K562 (cell line): ENCODE measurements at places on chromosomes 2 and 18.

DNA sequence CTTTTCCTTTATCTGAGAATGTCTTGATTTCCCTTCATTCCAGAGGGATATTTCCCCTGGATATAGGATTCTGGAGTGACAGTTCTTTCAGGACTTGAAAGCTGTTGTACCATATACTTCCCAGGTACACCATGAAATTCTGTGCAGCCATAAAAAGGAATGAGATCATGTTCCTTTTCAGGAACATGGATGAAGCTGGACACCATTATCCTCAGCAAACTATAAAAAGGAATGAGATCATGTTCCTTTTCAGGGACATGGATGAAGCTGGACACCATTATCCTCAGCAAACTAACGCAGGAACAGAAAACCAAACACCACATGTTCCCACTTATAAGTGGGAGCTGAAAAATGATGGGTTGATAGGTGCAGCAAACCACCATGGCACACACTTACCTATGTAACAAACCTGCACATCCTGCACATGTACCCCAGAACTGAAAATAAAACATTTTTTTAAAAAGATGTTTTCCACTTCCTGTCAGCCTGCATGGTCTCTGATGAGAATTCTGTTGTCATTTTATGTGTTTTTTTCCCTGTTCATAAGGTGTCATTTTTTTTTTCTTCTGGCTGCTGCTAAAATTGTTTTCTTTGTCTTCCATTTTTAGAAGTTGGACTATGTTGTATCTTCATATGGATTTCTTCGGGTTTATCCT lies 133.3 kb downstream of the DNAH6 start:
- DNase-seq, result no peak

GRCh38 chr2:218275371-218276072 lies 5.2 kb downstream of the PNKD start:
- no peak for DNase-seq

GRCh38 chr2:21043744-21044532 lies at the start of gene APOB:
Gene APOB (minus strand): TSS chr2:21044073. CDS start chr2:21043945, 128 bp downstream.
- DNase-seq, result no peak

DNA sequence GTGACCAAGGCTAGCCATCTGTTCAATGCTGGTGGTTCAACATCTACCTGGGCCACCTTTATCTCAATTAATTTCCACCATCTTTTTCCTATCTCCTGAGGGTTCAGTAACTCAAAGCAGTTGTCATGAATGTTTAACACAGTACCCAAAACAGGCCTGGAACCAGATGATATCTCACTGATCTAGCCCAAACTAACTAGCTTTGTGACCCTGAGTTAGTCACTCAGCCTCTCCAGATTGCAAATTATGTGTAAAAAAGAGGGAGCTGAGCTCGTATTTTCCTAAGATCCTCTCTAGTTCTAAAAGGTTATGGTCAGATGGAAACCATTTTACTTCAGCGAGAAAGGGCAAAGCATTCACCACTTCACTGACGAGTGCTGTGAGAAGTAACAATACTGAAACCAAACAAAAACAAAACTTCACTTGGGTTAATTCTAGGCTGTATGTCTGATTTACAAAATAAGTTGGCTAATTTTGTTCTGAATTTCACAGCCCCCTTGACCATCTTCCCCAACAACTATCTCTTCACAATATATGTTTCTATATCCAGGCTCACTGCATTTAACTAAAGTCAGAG lies 14.8 kb downstream of the SPRED2 start:
- DNase-seq, result no peak

DNA sequence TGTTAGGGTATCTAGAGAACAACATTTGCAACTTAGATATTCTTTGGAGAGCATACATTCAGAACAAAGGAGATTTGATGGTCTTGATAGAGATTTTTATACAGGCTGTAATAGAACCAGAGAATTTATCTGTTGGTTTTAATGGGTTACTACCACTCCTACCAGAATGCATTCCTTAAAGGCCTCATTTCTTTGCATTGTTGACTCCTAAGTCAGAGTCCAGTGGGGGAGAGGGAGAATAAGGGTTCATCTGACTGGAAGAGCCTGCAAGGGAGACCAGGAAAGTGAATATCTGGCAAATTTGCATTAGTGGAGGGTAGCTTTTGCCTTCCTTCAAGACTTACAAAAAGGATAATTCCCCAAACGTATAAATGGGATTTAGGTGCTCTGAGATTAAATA lies 29.7 kb downstream of the AGPS start:
- no peak for DNase-seq

DNA sequence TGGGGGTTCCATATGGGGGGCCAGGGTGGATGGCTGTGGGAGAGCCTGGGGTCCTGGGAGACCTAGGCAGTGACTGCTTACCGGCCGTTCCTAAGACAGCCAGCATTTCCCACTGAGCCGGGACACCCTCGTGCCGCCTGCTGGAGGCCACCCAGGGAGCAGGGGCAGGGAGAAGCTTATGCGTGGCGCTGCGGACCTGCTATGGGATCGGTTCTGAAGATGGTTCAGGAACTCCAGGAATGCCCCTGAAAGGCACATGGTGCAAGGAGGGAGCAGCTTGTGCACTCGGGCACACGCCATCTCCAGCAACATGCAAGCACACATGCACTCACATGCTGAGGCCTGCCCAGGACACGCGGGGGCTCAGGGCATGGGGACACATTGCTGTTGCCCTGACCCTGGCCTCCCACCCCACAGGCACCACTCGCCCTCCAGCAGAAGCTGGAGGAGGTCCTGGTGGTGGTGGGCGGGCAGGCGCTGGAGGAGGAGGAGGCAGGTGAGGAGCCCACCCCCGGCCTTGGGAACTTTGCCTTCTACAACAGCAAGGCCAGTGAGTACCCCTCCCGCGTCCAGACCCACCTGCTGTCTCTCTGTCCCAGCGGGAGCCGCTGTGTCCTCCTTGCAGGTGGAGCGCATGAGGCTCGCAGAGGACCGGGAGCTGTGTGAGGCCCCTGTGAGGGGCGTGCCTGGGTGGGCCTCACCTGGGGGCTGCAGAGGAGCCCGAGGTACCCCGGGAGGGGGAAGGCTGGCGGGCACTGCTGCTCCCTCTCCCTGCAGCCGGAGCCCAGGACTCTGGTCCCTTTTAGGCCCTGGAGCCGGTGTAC lies 4.1 kb downstream of the KLHL30 start:
- DNase-seq, result no peak

- no peak for DNase-seq
Observed at GRCh38 chr18:60965856-60966255, 367.4 kb upstream of the CDH20 start.

DNA sequence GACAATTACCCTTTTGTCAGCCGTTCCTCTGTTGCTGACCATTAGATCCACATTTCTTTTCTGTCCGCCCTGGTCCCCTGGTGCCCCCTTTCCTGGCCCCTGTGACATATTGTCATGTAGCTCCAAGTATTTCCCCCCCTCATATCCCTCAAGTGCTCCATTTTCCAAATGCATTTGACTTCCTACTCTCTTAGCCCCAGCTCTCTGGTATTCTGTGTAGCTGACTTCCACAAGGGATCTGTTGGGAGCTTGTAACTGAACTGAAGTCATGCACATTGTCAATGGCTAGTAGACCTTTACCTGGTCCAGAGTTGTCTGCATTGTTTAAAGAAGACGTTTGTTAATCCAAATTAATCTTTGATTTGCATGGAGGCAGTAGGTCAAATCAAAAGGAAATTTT lies 34.8 kb downstream of the LIPG start:
- no peak for DNase-seq

DNA sequence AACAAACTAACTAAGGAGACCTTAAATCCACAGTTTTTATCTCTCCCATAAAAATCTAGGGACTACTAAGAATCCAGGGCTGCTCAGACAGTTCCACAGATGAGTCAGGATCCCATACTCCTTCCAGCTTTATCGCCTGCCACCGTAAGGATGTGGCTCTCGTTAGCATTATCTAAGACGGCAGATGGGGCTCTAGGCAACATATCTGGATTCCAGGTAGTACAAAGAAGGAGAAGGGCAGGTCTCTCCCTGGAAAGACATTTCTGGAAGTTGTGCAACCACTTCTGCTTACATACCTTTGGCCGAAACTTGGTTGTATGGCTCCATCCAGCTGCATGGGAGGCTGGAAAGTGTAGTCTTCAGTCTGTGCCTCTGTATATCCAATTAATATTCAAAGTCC lies 149.4 kb downstream of the SP3 start:
- DNase-seq, result peak; percentile 23

GRCh38 chr2:121830809-121831208 lies 75.4 kb downstream of the TSN start:
- no peak for DNase-seq

- DNase-seq, result no peak
Observed at GRCh38 chr2:194867328-194867727, 789.7 kb upstream of the SLC39A10 start.

DNA sequence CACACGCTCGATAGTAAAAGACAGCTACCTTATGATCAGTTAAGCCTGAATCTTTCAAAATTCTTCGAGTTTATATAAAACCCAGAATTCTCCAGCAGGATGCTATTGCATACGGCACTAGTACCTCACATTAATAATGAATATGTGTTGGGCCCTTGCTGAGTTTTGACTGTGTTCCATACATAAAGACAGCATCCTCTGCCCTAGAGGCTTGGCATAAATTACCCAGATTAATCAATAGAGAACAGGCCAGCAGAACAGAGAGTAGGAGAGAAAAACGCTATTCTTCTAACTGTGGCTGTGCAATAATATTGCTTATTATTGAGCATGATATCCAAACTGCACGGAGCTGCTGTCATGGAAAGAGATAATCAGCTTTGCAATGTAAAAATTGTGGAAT lies 194.3 kb downstream of the SOX11 start:
- DNase-seq, result no peak

DNA sequence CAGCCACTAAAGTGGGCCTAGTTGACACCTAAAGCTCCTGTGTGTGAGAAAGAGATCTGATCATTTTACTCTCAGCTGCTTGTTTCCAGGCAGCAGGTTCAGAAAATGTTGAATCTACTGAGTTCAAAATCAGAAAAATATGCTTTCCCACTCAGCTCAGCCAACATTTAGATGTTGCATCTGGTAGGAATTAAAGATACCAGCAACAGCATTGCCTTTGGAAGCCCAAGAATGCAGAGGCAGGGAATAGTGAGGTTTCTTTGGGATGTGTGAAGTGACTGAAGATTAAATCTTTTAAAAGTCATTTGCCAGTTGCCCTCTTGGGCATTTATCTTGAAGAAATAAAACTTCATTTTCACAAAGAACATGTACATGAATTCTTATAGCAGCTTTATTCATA lies 33.9 kb upstream of the DOCK10 start:
- no peak for DNase-seq

DNA sequence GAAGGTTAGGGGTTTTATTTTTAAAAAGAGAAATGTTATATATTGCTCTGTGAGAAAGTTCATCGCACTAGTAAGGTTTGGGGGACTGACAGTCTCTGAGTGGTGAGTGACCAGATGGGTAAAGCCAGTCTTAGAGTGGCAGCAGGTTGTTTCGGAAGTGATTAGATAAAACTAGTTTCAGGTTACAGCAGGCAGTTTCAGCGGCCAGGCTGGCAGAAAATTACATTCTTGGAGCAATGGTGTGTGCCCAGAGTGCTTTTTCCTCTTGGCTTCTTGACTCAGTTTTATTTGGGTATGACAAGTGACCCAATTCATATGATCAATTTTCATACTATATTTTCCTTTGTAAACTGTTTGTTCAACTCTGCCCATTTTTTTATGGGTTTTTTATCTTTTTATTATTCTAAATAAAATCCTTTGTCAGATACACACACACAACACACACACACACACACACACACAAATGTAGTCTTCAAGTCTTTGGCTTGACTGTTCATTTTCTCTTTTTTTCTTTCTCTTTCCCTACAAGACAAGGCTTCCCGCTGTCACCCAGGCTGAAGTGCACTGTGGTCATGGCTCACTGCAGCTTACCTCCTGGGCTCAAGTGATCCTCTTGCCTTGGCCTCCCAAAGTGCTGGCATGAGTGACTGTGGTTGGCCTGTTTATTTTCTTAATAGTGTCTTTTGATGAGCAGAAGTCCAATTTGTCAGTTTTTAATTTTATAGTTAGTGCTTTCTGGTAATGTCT lies 30.9 kb downstream of the RALBP1 start:
- no peak for DNase-seq

DNA sequence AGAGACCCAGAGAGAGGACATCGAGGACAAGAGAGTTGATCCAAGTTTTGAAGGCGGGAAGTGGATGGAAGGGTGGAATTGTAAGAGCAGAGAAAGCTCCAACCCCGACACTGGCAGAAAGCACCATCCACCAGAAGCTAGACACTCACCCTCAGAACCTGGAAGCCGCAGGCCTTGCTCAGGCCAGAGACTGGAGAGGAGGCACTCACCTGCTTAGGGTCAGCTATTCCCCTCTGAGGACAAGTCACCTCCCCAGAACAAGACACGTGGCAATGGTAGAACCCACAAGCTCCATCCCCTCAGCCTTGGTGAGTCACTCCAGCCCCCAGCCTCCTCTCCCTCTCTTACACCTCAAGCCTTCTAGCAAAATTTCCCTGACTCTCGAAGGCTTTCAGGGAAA lies 64.9 kb downstream of the STEAP3 start:
- no peak for DNase-seq

DNA sequence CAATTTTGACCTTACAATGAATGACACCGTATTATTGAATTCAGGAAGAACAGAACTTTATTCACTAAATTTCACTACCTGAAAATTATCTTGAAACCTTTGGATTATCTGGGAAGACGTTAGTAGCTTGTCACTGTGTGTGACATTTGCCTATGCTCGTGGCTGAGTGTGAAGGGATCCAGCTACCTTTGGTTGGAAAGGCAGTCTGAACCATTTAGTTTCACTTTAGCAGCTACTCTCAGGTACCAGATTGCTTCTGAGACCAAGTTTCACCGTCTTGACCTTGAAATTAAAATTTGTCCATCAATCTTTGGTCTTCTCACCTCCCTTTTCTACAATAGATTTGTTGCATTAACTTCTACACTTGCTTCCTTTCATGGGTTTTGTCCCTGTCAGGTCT lies 637.5 kb downstream of the MBD2 start:
- no peak for DNase-seq

GRCh38 chr2:184114439-184114838 lies 483.9 kb upstream of the ZNF804A start:
- no peak for DNase-seq

DNA sequence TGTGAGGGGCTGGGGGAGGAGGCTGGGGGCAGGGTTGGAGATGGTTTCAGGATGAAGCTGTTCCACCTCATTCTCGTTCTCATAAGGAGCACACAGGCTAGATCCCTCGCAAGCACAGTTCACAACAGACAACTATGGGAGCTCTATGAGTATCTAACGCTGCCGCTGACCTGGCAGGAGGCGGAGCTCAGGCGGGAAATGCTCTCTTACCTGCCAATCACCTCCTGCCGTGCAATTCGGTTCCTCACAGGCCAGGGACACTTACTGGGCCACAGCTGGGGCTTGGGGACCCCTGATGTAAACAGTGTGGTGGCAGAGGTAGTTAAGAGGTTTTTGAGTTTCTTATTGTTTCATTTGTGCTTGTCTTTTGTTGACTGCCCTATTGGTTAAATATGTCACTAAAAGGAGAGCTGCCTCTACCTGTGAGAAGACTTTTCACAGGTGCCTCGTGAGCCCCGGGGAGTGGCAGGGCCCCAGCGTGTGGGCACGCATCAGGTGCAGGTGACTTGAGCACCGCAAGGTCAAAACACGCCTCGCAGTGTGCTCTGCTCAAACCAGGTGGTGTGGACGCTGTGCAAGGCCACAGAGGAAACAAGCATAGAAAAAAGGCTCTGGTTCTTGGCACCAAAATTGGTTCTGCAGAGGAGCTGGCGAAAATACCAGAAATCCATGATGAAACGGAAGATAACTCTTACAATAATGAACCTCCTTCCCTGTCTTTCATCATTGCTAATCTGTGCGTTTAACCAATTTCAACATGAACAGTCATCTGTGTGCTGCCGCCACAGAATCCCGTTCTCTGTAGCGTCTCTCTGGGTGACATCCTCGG lies 10.2 kb downstream of the MLPH start:
- no peak for DNase-seq
